ENCODE measurements at places on chromosomes 16 and 17. TPM values are rescaled to one million over a fixed set of nuclear protein-coding genes. Genes with fewer than 3 reads are reported as not detected.

The PRKCB gene
- 193 TPM for total RNA-seq

- DNase-seq: no peak
Observed at GRCh38 chr16:78405040-78405439, 305.6 kb downstream of the WWOX start.

The NPB gene
- total RNA-seq: 0.17 TPM

The NLRC3 gene
- total RNA-seq: 48.3 TPM

- DNase-seq: no peak
Observed at GRCh38 chr17:57256708-57257112, 387 bp downstream of the MSI2 start.

The CES5A gene
- not detected for total RNA-seq

DNA sequence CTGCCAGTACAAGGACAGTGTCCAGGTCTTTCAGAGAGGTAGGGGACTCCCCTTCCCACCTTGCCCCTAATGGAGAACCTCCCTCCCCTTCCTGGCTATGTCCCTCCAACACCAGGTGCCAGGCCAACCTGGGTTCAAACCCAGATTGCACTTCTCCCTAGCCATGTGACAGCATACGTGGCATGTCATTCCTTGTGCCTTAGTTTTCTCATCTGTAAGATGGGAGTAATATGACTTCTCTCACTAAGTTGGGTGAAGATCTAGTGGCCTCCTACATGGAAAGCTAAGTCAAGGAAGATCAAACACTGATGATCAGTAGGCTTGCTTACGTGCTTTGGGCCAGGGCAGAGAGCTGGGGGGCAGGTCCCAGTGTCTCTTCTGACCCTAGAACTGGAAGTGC, 8.8 kb downstream of the FCSK start:
- DNase-seq: no peak

The SRL gene
- total RNA-seq: not detected

DNA sequence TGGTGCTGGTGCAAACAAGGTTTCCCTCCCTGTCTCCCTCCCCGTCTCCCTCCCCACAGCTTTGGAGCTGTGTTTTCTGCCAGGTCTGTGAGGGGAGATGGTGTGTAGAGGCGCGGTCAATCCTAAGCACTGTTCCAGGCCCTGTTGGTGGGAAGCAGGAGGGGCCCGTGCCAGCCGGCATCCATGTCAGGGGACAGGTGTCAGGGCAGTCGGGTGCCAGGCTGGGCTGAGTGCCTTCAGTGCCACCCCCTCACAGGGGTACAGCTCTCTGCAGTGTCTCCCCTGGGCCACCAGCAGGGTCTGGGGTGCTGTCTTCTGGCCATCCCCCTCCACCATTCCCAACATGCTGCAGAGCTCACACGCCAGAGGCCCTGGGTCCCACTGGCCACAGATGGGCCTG, 73.6 kb downstream of the KLHDC4 start:
- DNase-seq: no peak

GRCh38 chr16:67170949-67171649, 761 bp downstream of the NOL3 start:
- DNase-seq: no peak

The ATPAF2 gene
- total RNA-seq: 52.1 TPM

GRCh38 chr17:69350911-69351310, 24.0 kb upstream of the ABCA5 start:
- no peak for DNase-seq

GRCh38 chr16:54591816-54592246, 305.2 kb upstream of the IRX3 start:
- no peak for DNase-seq

The GPR142 gene
- not detected for total RNA-seq

GRCh38 chr17:20944014-20944865, 98.6 kb downstream of the USP22 start:
- no peak for DNase-seq

The KRTAP2-1 gene
- not detected for total RNA-seq

- no peak for DNase-seq
Observed at GRCh38 chr17:2380226-2380922, 20.5 kb downstream of the MNT start.

- no peak for DNase-seq
Observed at GRCh38 chr17:4583782-4584100, 588 bp upstream of the SMTNL2 start.

DNA sequence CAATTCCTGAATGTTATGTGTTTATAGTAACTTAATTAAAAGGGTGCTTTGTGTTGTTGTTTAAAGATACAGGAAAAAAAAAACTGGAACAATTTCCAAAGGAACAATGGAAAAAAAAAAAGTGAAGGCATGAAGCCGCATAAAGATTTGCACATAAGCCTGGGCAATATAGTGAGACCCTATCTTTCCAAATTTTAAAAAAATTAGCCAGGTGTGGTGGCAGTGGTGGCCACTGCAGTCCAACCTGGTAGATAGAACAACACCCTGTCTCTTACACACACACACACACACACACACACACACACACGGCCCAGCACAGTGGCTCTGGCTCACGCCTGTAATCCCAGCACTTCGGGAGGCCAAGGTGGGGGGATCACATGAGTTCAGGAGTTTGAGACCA, 21.9 kb downstream of the GJC1 start:
- no peak for DNase-seq

The SLC6A2 gene
- not detected for total RNA-seq

The CLEC19A gene
- not detected for total RNA-seq

GRCh38 chr17:34166352-34166751, 88.7 kb upstream of the CCL2 start:
- DNase-seq: no peak

- DNase-seq: no peak
Observed at GRCh38 chr17:18951941-18952842, at the start of gene SLC5A10. SLC5A10 (plus strand) TSS chr17:18952165; CDS start chr17:18952206, 41 bp downstream.

- no peak for DNase-seq
Observed at GRCh38 chr16:29684679-29685078, 5.7 kb downstream of the QPRT start.

DNA sequence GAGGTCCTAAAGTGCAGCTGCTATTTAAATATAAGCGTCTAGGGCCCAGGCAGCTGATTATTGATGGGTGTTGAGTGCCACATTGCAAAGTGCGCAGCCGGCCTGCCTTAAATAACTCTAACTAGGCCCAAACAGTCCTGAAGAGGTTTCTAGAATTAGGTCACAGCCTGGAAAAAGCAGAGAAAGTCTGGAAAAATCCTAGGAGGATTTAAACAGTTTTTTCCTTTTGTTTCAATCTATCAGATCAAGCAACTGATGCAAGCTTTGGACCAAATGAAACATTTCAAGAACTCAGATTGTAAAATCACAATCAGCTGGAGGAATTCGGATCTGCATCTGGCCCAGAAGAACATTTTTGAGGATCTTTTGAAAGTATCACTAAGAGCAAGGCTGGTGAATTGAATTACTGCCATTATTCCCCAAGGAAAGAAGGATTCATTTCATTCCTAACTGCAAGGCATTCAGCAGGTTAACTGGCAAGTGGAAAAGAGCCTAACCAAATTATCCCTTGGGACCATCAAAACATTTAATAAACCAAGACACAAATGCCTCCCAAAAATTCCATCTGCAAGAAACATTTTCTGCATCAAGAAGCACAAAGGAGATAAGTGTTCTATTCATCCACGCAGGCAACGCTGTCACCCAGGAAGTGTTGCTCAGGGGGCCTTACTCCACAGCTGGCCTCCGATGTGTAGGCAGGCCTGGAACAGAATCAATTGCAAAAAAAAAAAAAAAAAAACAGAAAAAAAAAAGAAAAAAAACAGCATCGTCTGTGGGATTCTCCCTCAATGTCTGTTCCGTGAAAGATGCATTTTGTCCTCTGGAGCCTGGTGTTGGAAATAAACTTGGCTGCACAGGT, 46.1 kb downstream of the IRX3 start:
- DNase-seq: no peak

DNA sequence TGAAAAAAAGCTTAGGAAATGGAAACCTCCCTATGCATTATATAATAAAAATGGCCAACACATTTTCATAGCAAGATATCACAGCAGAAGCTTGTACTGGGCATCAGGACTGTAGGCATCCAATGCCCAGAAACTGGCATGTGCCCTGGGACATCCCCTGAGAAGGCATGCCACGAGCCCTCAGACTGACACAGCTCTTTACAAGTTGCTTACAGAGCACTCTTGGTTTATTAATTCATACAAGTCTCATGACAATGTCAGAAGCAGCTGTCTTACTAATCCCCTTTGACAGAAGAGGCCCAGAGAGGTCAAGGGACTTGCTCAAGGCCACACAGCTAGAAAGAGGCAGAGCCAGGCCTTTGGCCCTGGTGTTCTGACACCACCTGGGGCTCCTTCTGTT, 5.6 kb upstream of the CCL2 start:
- DNase-seq: no peak

- DNase-seq: no peak
Observed at GRCh38 chr16:2039274-2040031, 8.2 kb downstream of the NTHL1 start.

The TEKT5 gene
- total RNA-seq: 0.28 TPM

The KRT13 gene
- not detected for total RNA-seq

DNA sequence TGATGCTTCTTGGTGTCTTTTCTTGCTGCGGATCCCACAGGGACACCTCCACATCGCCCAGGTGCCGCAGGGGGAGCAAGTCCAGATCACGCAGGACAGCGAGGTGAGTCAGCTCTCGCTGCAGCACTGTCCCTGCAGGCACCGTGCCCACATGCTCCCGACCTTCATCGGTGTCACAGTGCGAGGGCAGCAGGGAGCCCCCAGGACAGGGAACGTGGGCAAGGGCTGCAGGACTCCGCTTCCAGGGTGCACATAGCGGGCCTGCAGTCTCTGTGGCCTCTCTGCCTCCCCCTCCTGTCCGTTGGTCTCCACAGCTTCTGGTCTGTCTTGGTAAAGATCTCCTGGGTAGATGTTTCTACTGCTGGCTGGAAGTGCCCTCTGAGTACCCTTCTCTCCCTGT, 84.1 kb downstream of the BANP start:
- no peak for DNase-seq

GRCh38 chr17:28774206-28774605, 30.4 kb downstream of the TRAF4 start:
- no peak for DNase-seq

- no peak for DNase-seq
Observed at GRCh38 chr16:76199681-76200220, 77.5 kb upstream of the CNTNAP4 start.

- no peak for DNase-seq
Observed at GRCh38 chr17:32588982-32589381, 102.2 kb downstream of the CDK5R1 start.

The LHX1 gene
- total RNA-seq: 0.24 TPM

- DNase-seq: no peak
Observed at GRCh38 chr17:70128727-70129238, 40.5 kb upstream of the KCNJ2 start.

The EME1 gene
- total RNA-seq: 15.8 TPM

The SLC2A4 gene
- not detected for total RNA-seq

The PABPN1L gene
- total RNA-seq: not detected

The KIF18B gene
- 26.5 TPM for total RNA-seq

DNA sequence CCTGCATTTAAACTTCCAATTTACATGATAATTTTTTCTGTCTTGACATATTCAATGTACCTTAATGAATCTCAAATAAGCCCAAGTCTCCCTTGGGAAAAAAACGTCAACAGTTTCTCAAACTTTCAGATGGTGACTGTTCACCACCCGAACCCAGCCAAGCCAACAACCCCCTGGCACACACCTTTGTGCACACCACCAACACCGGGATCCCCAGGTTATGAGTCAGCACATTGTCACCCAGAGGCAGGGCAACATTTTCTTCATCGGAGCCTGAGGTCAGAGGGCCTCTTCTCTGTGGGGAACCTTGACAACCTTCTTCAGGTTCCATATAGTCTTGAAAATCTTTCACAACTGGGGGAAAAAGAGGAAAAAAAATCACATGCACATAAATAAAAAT, 15.5 kb downstream of the DYNC1LI2 start:
- no peak for DNase-seq

- DNase-seq: no peak
Observed at GRCh38 chr17:66354472-66354871, 52.1 kb downstream of the PRKCA start.

- DNase-seq: no peak
Observed at GRCh38 chr17:6323626-6324356, 111.1 kb downstream of the AIPL1 start.

The KRTAP17-1 gene
- not detected for total RNA-seq

The MAPK8IP3 gene
- 132 TPM for total RNA-seq

GRCh38 chr16:17347624-17348023, 123.1 kb downstream of the XYLT1 start:
- DNase-seq: no peak

DNA sequence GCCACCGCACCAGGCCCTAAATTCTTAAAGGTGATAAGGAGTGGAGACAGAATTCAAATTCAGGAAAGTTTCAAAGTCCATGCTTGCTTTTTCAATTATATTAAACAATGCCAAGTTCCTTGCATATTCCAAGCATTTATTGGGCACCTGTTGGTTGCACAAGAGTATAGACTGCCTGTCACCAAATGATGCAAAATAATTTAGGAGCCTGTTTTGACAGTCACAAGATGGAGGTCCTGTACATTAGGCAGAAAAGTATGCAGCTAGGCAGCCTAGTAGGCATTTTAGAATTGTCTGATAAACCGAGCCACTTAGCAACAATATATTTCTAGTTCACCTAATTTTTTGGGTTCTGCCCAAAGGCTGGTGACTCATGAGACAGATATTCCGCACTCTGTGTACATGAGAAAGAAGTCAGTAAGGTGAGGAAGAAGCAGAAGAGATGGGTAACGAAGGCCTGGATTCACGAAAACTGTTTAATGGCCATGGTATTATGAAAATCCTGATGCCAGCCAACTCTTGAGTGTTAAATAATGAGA, 7.3 kb downstream of the ACACA start:
- DNase-seq: no peak

DNA sequence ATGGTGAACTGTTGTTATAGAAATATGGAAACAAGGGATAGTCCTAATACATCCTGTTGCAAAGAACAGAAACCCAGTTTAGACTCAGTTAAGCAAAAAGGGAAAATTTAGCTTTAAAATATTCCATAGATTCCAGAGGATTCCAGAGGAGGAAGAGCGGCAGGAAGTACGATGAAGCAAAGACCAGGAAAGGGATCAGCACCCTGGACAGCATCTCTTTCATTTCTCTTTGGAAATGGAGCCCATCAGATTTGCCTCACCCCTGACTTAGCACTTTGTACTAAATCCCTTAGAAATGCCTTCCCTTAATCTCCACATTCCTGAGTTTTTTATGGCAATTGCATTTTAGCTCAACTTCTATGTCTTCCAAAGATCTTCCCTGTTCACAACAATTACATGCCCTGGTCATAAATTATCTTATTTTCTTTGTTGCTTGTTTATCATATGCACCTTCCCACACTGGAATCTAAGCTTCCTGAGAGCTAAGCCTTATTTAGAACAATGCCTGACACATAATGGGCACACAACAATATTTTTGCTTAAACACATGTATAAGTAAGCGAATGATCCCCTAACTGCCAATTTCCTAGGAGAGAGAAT, 150.0 kb upstream of the RBFOX1 start:
- DNase-seq: no peak

The CACNG3 gene
- total RNA-seq: not detected

- DNase-seq: no peak
Observed at GRCh38 chr17:47843391-47843730, 2.3 kb upstream of the SCRN2 start.

GRCh38 chr17:58007781-58008706, 998 bp upstream of the SRSF1 start:
- DNase-seq: no peak

The GPR179 gene
- not detected for total RNA-seq

Measured in natural killer cell treated with Interleukin-12 subunit alpha and Interleukin-12 subunit beta and Interleukin-15 and Interleukin-18, amount 100 ng/mL, for 72 hours (primary cell).